ENCODE measurements at places on chromosomes 4 and X. TPM values are rescaled to one million over a fixed set of nuclear protein-coding genes. Genes with fewer than 3 reads are reported as not detected.

The RPA4 gene
- total RNA-seq, result 4.4 TPM

The GIMD1 gene
- total RNA-seq, result not detected

The PPP2R2C gene
- total RNA-seq, result under 0.01 TPM

The PRR32 gene
- not detected for total RNA-seq

The PLS3 gene
- 730 TPM for total RNA-seq

The IL2 gene
- not detected for total RNA-seq

The FAM47A gene
- total RNA-seq, result not detected

The FRMPD3 gene
- not detected for total RNA-seq

Measured in thoracic aorta endothelial cell (primary cell).